ENCODE measurements at places on chromosomes 7 and 10.

DNA sequence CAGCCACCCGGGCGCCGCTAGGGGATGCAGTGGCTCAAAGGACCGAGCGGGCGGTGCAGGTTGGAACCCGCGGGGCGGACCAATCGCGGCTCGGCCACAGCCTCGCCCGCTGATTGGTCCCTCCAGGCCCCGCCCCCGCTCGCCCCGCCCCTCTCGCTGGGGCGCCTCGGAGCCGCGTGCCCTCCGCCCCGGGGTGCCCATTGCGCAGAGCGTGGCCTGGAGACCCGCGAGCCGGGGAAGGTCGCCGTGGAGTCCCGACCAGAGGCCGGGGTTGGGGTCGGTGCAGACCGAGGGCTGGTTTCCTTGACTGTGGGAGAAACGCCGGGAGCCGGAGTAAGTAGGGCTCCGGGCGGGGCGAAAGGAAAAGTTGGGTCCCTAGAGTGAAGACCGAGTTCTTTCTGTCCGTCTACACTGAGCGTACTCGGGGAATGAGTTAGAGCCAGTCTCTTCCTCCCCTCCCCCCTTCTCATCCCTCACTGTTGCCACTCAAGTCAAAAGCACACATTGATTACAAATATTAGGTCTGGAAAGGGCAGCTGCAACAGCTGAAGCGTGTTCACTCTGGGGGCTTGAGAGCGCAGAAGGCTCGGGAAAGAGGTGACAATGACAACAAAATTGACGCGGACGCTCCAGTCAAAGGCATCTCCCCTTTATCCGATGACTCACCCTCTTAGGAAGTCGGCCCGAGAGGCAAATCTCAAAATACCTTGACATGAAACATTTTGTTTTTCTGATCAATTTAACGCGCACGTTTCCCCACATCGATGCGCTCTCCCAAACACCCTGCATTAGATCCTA lies 843 bp upstream of the GATA3 start:
- peak; percentile 94 for DNase-seq

GRCh38 chr10:19929506-19930140 lies 113.4 kb downstream of the PLXDC2 start:
- no peak for DNase-seq

DNA sequence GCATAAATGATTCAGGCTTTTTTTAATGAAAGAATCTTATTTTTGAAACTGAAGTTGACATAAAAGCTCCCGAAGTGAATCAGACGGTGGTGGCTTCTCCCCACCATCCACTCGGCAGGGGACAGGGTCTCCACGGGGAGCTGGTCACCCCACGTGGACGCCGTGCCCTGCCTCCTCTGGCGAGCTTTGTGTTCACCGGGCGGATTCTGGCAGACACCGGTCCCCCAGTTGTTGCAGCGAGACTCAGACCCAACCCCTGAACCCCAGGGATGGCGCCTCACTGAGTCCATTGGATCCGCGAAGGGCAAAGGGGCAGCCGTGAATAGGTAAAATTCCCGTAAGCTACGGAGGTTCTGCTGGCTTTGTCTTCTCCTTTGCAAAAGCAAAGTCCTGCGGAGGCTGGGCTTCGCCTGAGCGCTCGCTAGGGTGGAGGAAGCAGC lies 38.4 kb downstream of the PTPRN2 start:
- no peak for DNase-seq

DNA sequence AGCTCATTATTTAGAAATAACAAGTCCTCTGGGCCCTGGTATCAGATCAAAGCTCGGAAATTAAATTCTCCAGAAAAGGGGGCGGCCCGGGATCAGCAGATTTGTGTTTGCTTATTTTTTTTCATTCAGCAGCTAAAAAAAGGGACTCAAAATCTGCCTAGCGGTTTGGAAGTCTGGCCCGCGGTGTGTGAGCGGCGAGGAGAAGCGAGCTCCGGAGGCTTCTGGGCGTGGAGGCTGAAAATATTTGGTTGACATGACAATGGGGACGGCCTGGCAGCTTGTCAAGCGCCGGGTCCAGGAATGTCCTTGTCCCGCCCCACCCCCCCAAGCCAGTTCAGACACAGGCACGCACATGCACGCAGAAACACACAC lies 43.4 kb downstream of the FOXL3 start:
- DNase-seq, result no peak

GRCh38 chr7:3380886-3381685 lies 80.0 kb downstream of the SDK1 start:
- DNase-seq, result no peak

DNA sequence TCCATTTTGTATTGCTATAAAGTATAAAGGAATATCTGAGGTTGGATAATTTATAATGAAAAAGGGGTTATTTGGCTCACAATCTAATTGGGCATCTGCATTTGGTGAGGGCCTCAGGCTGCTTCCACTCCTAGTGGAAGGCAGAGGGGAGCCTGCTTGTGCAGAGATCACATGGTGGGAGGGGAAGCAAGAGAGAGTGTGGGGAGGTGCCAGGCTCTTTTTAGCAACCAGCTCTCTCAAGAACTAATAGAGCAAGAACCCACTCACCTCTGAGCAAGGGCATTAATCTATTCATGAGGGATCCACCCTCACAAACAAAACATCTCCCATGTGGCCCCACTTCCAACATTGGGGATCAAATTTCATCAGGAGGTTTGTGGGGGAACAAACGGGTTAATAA lies 64.6 kb downstream of the OGDH start:
- no peak for DNase-seq

GRCh38 chr7:148031019-148031418 lies 559.5 kb upstream of the C7orf33 start:
- no peak for DNase-seq

DNA sequence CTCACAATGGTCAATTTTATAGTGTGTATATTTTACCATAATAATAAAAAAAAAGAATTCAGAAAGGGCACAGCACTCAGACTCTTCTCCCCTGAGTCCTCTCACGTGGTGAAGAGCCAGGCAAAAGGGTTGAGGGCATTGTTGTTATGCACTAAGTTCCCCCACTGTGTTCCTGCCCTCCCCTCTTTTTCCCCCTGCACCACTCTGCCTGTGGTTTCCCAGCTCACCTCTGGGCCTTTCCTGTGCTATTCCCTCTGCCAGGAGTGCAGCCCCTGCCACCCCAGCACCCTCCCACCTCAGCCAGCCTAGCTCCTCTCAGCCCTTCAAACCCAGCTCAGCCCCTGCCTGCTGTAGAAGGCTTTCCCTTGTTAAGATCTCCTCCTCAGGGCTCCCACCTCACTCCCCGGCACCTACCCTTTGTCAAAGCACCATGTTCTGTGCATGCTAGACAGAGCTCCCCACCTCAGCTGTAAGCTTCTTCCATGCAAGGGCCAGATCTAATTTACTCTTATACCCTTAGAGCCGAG lies 108.5 kb downstream of the KCNMA1 start:
- DNase-seq, result no peak

DNA sequence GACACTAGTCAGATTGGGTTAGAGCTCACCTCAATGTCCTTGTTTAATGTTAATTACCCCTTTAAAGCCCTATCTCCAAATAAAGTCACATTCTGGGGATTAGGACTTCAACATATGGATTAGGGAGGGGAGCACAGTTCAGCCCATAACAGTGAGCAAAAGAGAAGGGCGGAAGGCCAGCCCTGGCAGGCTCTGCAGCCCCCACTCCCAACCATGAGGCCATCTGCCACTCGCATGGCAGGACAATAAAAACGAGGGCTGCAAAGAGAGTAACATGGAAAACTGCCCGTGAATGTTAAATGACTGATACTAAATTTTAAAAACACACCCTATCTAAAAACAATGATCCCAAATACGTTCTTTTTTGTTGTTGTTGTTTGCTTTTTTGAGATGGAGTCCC lies 38.7 kb downstream of the RGS10 start:
- DNase-seq, result no peak

DNA sequence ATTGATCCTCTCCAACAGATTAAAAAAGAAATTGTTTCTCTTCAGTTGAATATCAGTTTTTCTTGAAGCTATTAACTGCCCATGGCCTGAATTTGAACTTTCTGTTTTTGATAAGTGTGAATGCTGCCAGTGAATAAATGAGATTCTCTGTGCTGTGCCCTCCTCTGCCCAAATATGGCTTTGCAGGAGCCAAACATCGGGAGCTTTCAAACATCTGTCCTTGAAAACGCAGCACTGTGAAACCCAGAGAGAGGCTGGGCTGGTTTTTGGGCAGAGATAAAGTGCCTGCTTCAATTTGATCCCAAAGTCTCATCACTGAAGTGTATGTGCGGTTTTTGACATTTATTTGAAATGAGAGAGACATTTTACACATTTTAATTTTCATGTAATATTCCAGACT lies 268.3 kb upstream of the SHH start:
- DNase-seq, result no peak

- no peak for DNase-seq
Measured at GRCh38 chr7:151551820-151552219, 32.1 kb upstream of the RHEB start.

- no peak for DNase-seq
Measured at GRCh38 chr7:144508702-144509101, 105.2 kb upstream of the NOBOX start.

- no peak for DNase-seq
Measured at GRCh38 chr10:26457088-26457487, 18.9 kb downstream of the APBB1IP start.

DNA sequence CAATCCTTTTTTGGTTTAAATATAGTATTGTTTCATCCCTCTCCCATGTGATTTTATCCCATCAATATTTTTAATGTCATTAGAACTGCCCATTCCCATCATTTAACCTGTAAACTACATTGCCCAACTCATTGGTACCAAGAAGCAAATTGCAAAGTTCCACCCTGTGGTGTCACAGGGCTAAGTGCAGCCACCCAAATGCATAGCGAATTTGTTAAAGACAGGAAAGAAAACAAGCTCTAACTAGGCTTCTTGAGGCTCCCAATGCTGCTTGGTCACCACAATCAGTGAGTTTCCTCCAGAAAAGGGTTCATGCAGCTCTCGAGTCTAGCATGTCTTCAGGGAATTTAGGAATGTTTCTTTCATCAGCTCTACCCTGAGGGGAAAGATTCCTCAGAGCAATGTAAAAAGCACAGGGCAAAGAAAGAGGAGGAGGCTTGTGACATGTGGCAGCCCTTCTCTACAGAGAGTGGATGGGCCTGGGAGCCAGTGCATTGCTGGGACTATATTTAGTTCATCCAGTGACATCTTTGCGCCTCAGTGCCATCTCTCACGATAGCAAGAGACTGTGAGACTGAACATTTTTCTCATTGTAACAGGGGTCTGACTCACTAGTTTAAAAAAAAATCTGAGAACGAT lies 58.1 kb downstream of the CAV1 start:
- DNase-seq, result no peak

- no peak for DNase-seq
Measured at GRCh38 chr10:22477334-22478287, 132.3 kb downstream of the SPAG6 start.

- no peak for DNase-seq
Measured at GRCh38 chr7:95602421-95602820, 6.1 kb upstream of the PDK4 start.

- no peak for DNase-seq
Measured at GRCh38 chr7:104960741-104961448, 53.1 kb upstream of the KMT2E start.

DNA sequence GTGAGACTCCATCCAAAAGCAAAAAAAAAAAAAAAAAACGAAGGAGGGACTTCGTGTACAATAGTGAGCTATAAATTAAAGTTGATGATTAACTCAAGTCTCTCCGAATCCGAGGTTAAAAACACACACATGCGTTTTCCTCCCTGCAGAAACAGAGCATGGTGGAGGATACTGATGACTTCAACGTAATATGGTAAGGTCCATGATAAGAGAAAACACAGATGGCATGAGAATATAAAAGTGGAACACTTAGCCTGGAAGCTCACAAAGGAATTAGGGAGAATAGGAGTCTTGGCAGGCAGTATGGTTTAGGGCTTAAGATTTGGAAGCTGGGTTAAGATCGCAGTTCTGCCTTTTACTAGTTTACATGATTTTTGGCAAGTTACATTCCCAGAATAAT lies 20.1 kb upstream of the GSTK1 start:
- DNase-seq, result no peak

GRCh38 chr7:157845203-157845835 lies 508.5 kb downstream of the DNAJB6 start:
- DNase-seq, result no peak

DNA sequence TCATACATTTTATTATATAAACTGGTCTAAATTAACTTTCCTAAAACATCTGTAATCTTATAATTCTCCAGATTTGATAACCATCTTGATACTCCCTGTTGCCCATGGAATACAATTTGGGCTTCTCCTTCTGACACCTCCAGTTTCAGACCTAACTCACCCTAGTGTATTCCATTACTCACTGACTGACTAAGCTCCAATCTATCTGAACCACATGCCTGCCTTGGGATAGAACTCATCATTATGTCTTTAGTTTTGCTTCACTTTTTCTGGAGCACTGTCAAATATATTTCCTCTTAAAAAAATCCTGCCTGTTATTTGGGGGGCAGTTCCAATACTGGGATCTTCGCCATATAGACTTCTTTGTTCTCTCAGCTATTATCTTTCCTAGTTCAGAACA lies 4.9 kb upstream of the FOXP2 start:
- no peak for DNase-seq

- no peak for DNase-seq
Measured at GRCh38 chr10:77869626-77870420, 56.7 kb downstream of the DLG5 start.

GRCh38 chr7:159141660-159142059 lies 3.0 kb downstream of the VIPR2 start:
- no peak for DNase-seq

- no peak for DNase-seq
Measured at GRCh38 chr7:93015779-93016481, 101.8 kb downstream of the SAMD9 start.
